ENCODE measurements at places on chromosomes 16 and 17.

DNA sequence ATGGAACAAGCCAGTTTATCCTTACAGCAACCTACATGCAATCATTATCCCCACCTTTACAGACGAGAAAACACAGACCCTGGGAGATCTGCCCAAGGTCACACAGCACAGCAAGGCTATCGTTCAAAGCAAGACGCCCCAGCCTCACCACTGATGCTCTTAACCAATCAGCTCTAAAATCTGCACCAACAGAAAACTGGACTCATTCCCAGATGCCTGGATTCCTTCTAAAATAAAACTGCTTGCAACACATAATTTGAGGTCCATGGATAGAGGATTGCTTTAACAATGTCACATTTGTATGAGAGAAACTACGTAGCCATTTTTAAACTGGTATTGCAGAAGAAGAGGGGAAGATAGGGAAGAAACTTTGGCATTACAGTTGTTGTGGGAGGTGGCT lies 6.8 kb downstream of the COTL1 start:
- no peak for DNase-seq

DNA sequence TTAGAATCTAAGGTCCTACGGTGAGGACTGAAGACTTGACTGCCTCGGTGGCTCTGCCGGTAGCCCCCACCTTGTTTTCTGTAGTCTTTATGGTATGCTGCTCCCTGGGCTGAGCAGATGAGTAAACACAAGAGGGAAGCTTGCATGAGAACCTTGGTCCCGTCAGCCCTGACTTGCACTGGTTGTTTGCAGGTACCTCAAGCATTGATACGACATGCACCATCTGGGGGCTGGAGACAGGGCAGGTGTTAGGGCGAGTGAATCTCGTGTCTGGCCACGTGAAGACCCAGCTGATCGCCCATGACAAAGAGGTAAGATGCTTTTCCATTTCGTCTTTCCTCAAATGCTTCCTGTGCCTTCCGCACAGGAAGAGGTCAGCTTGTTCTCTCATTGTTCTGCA lies 21.1 kb upstream of the TACO1 start:
- no peak for DNase-seq

- no peak for DNase-seq
Measured at GRCh38 chr17:54007855-54008254, 185.1 kb downstream of the KIF2B start.

- no peak for DNase-seq
Measured at GRCh38 chr16:70341600-70341999, 5.1 kb upstream of the DDX19A start.

DNA sequence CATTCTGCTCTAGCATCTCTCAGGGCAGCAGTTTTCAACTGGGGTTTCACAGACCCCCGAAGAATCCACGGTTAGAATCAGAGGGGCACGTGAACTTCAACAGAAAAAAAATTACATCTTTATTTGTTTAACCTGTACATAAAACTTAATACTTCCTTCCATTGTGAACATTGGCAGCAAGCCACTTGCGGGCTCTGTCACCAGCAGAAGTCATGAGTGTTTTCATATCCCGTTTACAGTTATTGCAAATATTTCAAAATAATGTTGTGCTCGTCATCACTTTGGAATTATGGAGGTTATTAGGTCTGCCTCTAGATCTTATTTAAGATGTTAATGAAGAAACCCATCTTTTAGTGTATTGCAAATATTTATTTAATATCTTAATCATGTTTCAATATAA lies 109.8 kb downstream of the SDR42E1 start:
- no peak for DNase-seq

GRCh38 chr17:73713136-73713535 lies 68.9 kb upstream of the SDK2 start:
- DNase-seq: no peak

DNA sequence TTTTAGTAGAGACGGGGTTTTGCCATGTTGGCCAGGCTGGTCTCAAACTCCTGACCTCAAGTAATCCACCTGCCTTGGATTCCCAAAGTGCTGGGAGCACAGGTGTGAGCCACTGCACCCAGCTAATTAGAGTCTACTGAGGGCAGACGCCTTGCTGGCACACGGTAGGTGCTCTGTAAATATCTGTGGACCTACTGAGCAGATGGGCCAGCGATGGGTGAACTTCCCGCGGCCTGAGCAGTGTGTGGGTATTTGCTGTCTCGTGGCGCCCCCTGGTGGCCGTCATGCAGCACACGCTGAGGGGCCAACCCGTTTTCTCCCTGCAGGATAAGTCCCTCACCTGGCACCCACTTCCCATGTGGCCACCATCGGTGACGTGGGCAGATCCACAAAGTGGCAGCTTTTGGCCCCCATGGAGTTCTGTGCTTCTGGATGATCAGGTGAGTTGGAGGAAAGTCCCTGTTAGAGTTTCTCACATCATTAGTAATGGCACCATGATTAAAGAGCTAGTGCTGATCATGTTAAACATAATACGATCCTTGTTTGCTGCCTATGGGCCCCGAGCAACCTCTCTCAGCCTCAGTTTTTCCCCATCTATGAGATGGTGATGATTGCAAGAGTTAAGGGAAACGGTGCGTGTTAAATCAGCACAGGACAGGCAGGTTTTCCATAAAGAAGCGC lies 40.7 kb downstream of the ZDHHC7 start:
- peak; percentile 90 for DNase-seq

GRCh38 chr16:64470916-64471315 lies 650.9 kb downstream of the CDH11 start:
- DNase-seq: no peak

DNA sequence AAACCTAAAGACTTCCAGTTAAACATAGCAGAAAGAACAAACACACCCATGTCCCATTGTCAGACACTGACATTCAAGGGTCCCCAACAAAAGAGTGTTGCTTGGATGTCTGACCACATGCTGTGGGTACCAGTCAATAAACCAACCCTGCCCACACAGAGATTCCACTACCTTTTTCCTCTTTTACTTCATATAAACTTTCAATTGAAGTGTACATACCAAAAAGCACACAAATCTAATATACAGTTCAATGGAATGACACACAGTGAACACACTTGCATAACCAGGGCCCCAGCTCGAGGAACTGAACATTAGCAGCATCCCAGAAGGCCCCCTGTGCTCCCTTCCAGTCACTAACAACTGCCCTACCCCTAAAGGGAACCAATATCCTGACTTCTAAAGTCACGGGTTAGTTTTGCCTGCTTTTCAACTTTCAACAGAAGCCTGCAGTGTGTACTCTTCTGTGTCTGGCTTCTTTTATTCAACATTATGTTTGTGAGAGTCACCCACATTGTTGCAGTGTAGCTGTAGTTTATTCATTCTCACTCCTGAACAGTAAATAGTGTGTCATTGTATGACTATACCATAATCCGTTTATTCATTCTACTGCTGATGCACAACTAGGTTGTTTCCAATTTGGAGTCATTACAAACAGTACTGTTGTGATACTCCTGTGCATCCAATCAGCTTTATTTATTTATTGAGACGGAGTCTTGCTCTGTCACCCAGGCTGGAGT lies 18.0 kb downstream of the CFDP1 start:
- DNase-seq: no peak

GRCh38 chr17:2929881-2930533 lies 133.4 kb downstream of the OR1D5 start:
- peak; percentile 35 for DNase-seq

DNA sequence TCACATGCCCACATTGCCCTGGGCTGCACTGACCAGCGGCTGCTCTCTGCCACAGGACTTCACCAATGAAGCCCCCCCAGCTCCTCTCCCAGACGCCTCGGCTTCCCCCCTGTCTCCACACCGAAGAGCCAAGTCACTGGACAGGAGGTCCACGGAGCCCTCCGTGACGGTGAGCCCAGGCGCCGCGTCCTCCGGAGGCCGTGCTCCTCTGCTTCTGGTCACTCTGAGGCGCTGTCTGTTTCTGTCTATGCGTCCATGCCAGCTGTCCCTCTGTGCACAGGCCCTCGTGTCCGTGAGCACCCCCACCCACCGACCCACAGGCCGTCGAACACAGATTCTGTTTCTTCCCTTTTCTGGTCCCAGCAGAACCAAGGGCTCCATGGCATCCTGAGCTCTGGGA lies 62.6 kb downstream of the PLD6 start:
- no peak for DNase-seq

GRCh38 chr17:9018726-9019125 lies 2.6 kb upstream of the NTN1 start:
- DNase-seq: no peak

DNA sequence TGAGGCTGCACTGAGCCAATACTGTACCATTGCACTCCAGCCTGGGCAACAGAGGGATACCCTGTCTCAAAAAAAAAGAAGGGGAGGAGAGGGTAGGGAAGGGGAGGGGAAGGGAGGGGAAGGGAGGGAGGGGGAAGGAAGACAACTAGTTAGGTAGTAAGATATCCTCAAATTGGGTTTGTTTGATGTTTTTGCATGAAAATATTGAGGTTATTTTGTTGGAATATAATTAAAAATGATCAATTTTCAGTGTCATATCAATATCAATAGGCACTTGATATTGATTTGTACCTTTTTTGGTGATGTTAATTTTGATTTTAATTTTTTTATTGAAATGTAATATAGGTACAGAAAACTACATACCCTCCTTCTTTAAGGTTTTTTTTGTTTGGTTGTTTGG lies 16.6 kb upstream of the PDP2 start:
- DNase-seq: no peak

DNA sequence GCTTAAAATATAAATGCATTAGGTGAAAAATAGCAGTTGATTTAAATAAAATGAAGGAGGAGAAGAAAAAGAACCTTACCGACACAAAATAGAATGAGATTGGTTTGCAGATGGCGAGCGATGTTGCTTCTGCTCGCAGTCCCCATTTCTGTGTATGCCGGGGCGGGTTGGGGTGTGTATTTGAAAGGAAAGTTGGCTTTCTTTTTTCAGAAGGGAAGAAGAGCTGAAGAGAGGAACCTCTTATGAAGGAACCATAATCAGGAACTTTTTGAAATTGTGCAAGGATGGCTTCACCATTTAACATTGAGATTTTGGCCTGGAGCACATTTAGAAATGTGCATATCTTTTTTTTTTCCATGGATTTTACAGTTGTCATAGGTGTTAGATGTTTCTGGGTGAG lies at the start of gene IGSF6:
Gene IGSF6 (minus strand): TSS at position 156 of the 400 bp plus-strand sequence. CDS start 10 bp downstream, at position 146.
- no peak for DNase-seq

- peak; percentile 97 for DNase-seq
Measured at GRCh38 chr17:63621684-63622573, at the start of gene MAP3K3. MAP3K3 (plus strand) TSS chr17:63622417; CDS start chr17:63622760, 343 bp downstream.

DNA sequence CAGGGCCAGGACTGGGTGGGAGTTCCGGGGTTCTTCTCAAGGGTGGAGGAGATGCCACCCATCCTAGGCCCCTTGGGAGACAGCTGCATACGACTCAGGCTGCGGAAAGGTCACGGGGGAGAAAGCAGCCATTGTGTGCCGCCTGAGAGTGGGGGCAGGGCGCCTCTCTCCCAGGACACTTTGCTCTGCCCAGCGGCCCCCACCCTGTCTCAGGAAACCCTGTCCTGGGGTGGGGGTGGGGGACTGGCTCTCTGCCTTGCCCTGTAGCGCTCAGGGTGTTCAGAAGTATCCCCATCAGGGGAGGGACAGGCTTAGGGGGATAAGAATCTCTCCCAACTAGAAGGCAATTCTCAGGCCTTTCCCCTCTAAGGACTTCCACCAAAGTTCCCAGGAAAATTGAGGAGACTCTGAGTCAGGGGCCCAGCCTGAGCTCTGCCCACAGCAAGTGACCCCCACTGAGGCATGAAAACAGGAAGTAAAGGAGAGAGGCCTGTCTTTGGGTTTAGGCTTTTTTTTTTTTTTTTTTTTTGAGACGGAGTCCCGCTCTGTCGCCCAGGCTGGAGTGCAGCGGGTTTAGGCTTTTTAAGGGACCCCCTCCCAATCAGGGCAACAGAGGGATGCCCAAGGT lies 4.9 kb downstream of the GIT1 start:
- DNase-seq: no peak

DNA sequence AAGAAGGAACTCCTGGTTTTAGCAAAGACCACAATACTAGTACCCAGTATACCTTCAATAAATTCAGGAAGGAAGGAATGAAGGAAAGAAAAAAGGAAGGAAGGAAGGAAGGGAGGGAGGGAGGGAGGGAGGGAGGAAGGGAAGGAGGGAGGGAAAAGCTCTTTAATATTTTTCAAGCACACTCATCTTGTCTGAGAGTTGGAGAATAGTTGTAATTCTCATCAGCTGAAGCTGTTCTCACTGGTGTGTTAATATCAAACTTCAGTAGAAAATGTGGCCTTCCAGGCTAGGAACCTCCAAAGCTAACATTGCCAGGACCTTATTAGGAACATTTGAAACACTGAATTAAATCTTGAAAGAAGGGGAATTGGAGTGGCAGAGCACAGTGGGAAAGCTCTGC lies 55.2 kb upstream of the CDH5 start:
- DNase-seq: no peak

DNA sequence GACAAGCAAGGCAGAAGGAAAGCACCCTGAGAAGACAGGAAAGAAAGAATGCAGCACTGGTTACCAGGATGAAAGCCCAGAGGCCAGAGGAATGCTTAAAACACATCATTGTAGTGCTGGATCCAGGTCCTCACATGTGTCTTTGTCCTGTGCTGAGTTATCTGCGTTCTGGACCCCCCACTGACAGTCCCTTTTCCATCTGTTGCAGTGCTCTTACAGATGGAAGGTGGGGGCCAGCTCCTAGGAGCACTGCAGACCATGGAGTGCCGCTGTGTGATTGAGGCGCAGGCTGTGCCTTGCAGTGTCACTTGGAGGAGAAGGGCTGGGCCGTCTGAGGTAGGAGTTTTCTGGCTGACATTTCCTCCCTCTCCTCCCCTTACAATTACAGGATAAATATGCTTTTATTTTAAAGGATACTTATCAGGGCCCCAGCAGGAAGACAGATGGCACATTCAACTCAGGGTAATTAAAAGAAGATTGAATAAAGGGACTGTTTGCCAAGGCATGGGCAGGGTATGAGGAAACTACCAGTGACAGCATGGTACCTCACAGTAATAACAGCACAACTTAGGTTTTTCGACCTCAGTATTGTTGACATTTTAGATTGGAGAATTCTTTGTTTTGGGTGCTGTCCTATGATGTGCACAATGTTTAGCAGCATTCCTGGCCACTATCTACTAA lies 3.0 kb downstream of the EME1 start:
- no peak for DNase-seq

DNA sequence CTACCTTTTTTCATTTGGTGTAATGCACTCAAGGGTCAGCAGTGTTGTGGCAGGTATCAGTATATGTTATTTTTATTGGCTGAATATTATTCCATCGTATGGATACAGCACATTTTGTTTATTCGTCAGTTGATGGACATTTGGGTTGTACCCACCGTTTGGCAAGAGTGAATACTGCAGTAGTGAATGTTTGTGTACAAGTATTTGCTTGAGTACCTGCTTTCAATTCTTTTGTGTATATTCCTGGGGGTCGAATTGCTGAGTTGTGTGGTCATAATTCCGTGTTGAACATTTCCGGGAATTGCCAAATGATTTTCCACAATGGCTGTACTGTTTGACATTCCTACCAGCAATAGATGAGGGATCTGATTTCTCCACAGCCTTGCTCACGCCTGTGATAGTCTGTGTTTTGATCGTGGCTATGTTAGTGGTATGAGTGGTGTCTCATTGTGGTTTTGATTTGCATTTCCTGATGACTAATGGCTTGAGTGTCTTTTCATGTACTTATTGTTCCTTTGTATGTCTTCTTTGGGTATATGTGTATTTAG lies 108.4 kb downstream of the OR1D5 start:
- DNase-seq: no peak

Measured in CD4-positive, alpha-beta T cell treated with Interleukin-17A for 4 hours (primary cell).